ENCODE measurements at places on chromosomes 4 and X.

GRCh38 chr4:109967798-109968520 lies 55.3 kb downstream of the EGF start:
- DNase-seq, result no peak

DNA sequence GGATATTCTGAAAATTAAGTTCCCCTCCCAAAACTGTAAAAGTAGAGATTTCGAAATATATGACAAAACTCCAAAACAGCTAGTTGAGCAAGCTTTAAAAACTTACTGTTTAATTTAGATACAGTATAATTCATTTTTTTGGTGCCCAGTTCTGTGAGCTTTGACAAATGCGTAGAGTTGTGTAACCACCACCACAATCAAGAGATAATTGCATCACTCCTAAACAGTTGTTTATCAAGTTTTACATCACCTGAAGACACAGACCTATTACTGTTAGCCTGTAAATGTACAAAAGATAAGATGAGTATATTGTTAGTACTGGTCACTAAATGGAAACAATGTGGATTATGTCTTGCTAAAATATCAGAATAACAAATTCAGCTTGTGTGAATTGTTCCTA lies 62.3 kb downstream of the ALG13 start:
- no peak for DNase-seq

DNA sequence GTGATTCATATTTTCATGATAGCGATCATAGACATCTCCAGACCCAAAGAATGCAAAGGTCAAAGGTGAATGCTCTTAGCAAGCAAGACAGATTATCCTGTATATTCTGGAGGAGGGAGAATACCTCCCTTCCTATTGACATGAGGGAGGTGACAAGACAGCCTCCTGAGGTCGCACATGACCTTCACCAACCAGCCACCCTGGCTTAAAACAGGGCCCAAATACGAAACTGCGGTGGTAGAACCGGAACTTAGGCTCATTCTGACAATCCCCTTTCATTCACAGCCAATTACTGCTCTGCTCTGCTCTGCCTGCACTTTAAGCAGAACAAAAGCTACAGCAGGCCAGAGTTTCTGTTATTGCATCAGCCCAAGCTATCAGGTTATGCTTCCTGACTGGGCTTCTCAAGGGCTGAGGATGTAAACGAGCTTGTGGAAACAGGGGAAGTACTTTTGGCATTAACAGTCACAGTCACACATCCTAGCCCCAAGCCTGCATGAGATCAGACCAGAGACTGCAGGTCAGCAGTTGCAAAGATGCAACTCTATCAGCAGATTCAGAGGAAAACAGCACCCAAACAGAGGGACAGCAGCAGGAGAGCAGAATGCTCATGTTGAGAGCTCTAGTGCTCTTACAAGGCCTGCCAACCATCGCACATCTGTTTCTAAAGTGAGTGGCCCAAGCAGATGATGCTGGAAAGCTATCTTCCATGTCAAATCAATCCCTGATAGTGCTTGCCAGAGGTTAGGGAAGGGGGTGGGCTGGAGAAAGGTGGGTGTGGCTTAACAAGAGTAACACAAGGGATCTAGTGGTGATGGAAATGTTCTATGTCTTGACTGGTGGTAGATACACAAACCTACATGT lies 51.3 kb upstream of the MAP3K15 start:
- no peak for DNase-seq

DNA sequence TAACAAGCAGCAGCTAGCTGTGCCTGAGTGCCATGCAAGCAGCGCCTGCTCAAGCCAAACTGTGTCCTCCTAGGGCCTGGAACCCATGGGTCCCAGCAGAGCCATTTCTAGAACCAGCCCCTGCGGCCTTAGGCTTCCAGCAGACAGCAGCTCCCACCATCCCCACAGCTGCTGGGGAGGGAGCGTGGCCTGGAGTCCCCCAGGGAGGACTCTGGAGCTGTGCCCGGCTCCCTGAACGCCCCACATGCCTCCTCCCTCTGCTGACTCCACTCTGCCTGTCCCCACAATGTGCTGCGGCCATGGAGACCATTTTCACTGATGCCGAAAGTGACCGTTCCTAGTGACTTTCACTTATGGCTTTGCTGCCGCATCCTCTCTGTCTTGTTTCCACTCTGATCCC lies 45.9 kb downstream of the GAK start:
- DNase-seq, result no peak

- DNase-seq, result no peak
Measured at GRCh38 chr4:111450867-111451266, 694.4 kb upstream of the FAM241A start.

- DNase-seq, result no peak
Measured at GRCh38 chr4:123649645-123650391, 253.2 kb downstream of the SPRY1 start.

Measured in activated CD8-positive, alpha-beta memory T cell treated with anti-CD3 and anti-CD28 coated beads for 4 hours (primary cell).